ENCODE measurements at places on chromosomes 6 and 20.

DNA sequence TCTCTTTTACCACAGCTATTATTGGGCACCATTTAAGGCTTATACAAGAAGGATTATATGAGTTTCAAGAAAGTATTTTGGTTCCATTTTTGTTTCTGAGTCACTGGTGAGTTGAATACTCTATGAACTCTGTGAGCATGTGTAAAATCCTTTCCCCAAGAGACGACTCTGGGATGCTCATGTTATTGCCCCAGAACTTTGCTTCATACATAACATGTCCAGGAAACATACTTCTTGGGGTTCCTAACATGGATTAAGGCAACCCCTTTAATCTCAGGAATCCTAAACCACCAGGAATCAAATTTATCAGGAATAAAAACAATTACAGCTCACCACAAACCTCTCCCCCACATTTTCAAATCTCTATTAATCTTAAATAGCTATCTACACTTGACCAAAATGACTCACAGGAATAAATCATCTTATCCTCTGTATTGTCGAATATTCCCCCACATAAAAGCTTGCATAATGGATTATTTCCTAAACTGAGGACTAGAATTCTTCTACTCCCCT, 117.5 kb upstream of the COL21A1 start:
- no peak for DNase-seq

DNA sequence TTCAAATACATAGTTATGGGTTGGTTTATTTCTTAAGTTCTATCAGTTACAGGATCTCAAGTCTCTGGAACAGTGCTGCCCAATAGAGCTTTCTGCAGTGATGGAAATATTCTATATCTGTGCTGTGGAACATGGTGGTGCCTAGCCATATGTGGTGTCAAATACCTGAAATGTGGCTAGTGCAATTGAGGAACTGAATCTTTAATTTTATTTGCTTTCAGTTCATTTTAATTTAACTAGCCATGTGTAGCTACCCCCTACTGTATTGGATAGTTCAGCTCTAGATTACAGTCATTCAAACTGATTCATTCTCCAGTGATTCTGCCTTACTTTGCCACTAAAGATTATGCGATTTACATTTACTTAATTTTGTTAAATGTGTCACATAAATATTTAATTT, 503.2 kb downstream of the CDKAL1 start:
- DNase-seq, result no peak

DNA sequence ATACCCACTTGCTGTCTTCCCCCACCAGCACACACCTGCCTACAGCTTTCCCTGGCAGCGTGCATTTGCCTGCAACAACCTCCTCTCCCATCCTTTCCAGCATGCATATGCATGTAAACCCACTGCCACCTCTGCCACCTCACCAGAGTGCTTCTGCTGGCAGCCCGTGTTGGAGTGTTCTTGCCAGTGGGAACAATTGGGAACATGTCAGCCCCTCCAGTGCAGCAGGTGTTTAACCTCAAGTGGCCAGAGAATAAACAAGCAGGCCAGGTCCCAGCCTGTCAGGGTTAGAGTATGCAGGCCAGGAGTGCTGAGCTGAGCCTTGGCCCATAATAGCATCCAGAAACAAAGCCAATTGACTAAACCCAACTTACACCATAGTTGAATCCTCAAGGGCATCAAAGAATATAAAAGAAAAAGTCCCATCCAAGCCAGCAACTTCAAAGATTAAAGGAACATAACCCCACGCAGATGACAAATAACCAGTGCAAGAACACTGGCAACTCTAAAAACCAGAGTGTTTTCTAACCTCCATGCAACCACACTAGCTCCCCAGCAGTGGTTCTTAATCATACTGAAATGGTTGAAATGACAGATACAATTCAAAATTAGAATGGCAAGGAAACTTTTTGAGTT, 1212.1 kb upstream of the CITED2 start:
- DNase-seq, result no peak

DNA sequence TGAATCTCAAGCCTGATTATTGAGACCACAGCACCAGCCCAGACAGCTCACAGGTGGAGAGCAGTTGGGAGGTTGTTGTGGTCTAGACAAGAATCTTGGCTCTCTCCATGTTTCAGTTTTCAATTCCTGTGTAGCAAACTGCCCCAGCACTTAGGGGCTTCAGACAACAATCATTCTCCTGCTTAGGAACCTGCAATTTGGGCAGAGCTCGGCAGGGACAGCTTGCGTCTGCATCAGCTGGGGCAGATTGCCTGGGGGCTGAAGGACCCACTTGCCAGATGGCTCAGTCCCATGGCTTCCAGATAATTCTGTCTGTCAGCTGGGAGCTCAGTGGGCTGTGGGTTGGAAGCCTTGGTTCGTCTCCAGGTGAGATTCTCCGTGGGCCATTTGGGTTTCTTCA, 6.9 kb downstream of the TGM6 start:
- no peak for DNase-seq

GRCh38 chr20:62617711-62618483, 24.4 kb upstream of the SLCO4A1 start:
- no peak for DNase-seq

DNA sequence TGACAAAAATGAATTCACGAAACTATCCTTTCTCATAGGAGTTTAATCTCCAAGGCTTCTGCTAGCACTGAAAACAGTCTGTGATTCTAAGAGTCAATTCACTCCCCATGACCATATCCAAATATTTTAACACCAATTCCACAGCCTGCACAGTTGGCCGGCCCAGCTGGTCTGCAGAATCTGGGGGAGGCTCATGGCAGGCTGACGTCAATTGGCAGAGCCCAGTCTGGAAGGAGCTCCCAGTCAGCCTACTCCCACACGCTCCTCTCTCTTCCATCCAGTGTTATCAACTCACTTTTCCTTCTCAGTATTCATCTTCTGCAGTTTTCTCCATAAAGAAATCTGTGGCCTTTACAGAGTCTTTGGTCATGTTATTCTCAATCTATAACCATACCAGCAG, 111.0 kb downstream of the TBXT start:
- DNase-seq, result no peak

GRCh38 chr20:58708246-58708931, 15.8 kb downstream of the NPEPL1 start:
- no peak for DNase-seq

GRCh38 chr6:499617-500016, 108.1 kb downstream of the IRF4 start:
- no peak for DNase-seq

DNA sequence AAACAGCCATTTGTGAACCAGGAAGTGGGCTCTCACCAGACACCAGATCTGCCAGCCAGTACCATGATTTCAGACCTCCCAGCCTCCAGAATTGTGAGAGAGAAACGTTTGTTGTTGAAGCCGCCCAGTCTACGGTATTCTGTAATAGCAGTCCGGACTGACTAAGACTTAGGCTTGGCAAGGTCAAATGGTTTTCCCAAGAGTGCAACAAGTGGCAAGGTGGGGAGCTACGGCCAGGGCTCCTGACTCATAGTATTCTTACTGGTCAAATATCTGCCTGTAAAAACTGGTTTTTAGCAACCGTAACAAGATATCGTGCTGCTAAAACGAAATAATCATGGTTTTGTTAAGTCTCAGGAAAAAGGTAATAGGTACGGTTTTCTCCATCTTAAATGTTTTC, 37.8 kb downstream of the MCUR1 start:
- DNase-seq, result no peak

GRCh38 chr20:20638878-20639277, 73.6 kb downstream of the RALGAPA2 start:
- DNase-seq, result no peak

GRCh38 chr6:33696548-33697518, 14.7 kb downstream of the UQCC2 start:
- peak; percentile 60 for DNase-seq

GRCh38 chr6:132725947-132726607, 12.2 kb upstream of the VNN1 start:
- DNase-seq, result no peak

DNA sequence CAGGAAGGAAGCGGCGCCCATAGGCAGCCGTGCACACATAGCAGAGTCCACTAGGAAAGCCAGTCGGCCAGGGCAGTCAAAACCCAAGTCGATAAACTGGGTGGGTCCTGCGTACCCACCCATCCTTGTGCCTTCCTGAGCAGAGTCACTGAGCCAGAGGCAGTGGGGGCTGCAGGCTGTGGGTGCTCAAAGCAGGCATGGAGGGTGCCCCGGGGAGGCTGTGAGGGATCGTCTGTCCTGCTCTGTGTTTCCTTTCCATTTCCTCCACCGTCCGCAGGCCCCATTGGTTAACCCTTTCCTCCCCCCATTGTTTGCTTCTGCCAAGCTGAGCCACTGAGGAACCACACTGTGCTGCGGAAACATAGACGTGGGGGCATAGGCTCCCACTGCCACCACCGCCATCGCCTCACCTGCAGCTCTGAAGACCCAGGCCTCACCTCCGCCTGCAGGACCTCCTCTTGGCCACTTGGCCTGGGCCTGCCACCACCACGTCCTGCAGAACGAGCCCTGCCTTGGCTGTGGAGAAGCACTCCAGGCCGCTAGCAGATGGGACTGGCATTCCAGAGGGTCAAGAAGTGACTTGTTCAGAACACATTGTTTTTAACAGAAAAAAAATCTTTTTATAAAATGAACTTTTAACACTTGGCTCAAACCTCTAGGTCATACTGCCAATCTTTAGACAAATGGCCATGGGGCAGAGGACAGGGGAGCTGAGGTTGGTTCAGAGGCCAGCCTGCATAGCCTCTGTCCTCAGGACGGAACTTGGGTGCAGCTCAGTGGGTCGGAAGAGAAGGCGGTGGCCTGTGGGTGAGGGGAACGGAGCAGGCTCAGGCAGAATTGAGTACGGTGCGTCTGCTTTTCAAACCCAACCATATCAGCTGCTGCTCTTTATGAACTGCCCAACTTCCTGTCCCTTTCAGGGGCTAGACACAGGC, 52.6 kb downstream of the TCP11 start:
- no peak for DNase-seq

DNA sequence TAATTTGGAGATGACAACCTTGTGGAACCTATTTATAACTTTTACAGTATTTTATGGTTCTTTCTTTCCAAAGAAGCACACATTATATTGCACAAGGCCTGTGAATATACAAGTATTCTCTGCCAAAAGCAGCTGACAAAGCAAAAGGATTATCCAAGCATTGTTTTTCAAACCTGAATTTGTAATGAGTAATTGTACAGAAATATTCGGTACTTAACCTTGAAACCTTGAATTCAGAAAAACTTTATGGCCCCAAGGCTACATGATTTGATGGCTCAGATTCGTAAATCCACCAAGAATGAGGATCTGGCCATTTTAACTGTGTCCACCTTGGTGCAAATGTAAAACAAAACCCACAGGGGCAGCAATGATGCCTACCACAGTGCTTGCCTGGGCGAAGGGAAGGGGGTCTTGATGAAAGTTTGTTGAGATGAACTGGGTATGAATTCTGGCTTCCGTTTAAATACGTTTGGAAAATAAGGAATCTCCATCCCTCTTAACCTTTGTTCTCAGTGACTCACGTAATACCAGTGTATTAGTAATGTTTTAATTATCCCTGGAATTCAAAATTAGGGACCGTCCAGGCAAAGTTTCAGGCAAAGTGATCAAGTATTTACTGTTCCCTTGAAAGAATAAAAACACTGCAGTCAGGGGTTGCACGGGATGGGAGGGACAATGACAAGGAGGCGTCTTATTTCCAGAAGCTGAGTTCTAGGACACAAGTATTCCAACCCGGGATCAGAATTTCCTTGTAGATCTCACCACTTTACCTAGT, 2.7 kb upstream of the RBM24 start:
- no peak for DNase-seq

All from NCI-H1694 (cell line).